ENCODE measurements at places on chromosomes 2 and 18.

DNA sequence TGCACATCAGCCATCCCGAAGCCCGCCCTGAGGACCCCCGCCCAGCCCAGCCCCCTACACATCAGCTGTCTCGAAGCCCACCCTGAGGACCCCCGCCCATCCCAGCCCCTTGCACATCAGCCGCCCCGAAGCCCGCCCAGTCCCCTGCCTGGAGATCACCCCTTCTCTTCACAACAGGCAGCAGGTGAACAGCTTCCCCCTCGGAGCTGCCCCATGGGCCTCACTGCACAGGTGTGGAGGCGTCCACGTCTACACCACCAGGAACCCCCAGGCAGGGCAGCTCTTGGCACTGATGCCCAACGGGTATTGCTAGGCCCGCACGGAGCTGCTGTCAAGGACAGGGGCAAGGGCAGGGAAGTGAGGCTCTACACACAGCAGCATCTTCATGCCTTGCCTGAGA lies 137.6 kb downstream of the HDAC4 start:
- DNase-seq = no peak

DNA sequence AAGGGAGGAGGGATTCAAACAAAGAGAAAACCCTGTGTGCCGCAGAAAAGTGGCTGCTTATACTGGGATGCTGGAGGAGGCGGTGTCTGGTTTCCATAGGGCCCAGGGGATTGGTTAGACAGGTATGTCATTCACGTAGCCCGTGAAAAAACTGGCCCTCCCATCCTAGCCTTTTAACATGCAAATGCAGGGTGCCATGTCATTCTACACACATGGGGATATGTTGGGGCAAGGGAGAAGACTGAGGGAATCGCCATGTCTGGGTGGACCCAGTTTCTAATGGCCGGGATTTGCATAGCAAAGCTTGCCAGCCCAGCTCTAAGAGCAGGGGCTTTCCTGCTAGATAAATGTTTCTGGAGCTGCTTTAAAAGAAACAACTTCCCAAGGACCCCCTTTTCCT lies 8.2 kb upstream of the RNU2-63P start:
- no peak for DNase-seq

DNA sequence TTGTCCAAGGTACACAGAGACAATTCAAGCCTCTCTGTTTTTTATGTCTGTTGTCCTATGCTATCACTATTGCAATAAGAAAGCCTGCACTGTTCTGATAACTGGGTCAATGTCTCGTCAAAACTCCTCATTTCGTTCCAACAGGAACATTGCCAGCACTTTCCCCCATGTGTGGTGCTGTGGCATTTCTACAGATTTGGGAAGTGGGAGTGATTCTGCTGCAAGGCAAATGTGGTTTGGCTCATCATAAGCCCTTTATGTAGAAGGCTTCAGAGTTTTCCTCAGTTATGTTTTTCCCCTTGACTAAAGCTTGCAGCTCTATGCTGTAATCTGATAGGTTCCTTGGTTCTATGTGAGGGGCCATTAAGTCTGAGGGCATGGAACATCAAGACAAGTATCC lies 324.1 kb upstream of the TCF4 start:
- no peak for DNase-seq

- DNase-seq = no peak
Observed at GRCh38 chr18:5419030-5419429, 123.5 kb upstream of the ZBTB14 start.

GRCh38 chr2:174331595-174332216 lies 3.0 kb upstream of the SP9 start:
- DNase-seq = no peak
